LoVo (cell line): ENCODE measurements at places on chromosomes 5 and 9.

GRCh38 chr9:15018096-15018637 lies 107.9 kb upstream of the FREM1 start:
- no peak for DNase-seq

GRCh38 chr9:19931098-19931890 lies 142.5 kb upstream of the SLC24A2 start:
- DNase-seq = no peak

GRCh38 chr9:128420651-128421481 lies at the start of gene CERCAM:
Gene CERCAM, plus strand, starts transcription at chr9:128420857. Its CDS starts 21 bp downstream, at chr9:128420878.
- DNase-seq = peak; percentile 66

GRCh38 chr9:125241863-125242739 lies 958 bp upstream of the HSPA5 start:
- DNase-seq = no peak

GRCh38 chr9:96149533-96150280 lies 152.3 kb downstream of the HSD17B3 start:
- DNase-seq = no peak

- no peak for DNase-seq
Observed at GRCh38 chr5:175773534-175774070, 97.8 kb upstream of the CPLX2 start.

DNA sequence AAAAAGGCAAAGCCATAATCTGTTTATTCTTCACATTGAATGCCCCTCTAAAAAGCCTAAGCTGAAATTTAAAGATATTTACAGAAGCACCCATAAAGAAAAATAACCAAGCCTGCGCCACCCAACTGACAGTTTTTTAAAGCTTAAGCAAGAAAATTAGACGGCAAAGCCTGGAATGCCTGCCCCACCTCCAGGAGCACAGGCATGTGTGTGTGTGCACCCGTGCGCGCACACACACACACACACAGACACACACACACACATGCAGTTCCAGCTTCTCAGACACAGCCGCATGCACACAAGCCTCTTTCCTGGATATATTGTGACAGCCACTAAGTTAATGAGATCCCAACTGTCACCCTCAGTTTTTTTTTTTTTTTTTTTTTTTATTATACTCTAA lies 88.2 kb downstream of the FRMD3 start:
- DNase-seq = no peak

- DNase-seq = no peak
Observed at GRCh38 chr5:51398875-51399642, 15.8 kb downstream of the ISL1 start.

DNA sequence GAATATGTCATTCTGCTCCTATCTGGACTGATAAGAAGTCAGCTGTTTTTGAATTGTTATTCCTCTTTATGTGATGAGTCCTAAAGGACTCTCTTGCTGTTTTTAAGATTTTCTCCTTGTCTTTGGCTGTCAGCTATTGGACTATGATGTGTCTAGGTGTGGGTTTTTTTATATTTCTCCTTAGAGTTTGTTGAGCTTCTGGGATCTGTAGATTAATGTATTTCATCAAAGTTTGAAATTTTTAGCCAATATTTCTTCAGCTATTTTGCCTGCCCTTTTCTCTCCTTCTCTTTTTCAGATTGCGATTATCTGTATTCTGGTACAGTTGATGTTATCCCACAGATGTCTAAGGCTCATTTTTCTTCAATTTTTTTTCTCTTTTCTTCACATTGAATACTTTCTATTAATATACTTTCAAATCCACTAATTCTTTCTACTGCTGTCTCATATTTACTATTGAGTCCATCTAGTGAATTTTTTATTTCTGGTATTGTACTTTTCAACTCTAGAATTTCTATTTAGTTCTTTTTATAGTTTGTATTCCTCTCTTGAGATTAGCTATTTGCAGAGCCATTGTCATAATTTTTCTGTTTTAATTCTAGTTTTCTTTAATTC lies 31.1 kb downstream of the RPS23 start:
- no peak for DNase-seq

DNA sequence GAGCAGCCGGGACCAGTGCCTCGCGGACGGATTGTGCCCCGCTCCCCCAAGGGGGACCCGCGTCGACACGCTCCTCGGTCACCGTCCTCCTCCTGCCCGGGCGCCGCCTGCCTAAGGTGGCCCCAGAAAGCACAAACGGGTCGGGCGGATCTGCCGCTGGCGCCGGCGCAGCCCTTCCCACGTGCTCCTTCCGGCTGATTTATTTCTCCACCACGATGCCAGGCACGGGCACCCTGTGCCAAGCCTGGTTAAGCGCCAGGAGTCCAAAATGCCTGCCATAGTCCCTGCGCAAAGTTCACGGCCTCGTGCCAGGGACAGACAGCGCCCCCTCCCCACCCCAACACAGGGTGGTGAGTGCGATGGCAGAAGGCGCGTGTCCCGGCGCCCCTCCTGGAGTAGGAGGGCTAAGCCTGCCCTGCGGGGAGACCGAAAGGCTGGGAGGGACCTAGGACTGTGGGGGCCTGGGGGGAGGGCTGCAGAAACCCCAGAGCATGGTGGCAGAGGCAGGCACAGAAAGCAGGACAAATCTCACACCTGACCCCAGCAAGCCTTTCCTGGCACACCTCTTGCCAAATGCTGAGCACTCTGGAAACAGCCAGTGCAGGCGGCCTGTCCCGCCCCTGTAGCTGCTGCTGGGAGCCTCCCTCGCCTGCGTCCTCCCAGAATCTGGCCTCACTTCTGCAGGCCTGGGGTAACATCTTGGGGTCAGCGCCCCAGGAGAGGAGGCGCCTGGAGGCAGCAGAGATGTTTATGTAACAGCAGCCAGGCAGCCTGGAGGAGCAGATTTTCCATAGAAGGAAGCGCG lies 1.1 kb upstream of the NOTCH1 start:
- peak; percentile 47 for DNase-seq

DNA sequence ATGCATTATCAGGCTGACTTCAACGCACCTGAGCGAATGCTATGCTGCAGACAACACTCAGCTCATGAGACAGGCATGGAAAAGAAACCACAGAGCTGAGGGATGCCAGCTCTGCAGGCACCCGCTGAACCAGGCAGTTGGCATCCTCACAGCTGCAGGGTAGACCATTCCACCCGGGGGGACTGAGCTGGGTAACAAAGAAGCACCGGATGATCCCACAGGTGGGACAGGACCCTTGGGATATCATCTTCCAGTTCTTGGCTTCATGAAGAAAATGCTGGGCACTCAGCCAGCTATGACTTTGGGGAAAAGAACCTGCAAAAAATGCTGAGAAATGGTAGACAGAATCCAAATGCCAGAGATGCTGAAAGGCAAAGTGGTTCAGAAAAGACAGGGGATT lies 9.6 kb downstream of the EPB41L4B start:
- DNase-seq = no peak

- DNase-seq = no peak
Observed at GRCh38 chr5:79686799-79687198, 2.8 kb upstream of the CMYA5 start.

DNA sequence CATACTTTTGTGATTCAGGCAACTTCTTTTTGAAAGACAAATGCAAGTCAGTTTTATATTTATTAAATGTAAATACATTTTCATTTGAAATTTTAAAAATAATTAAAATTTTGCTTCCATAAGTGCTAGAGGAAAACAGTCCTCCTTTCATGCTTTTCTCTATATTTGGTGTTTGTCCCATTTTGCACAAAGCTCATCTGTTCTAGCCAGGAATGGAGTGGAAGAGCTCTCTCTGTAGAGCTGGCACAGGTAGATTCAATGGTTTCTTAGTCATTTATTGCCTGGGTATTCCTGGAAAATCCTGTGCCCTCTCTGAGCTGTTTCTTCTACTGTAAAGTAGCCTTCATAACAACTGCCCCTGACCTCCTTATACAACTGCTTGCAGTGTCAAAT lies 267.6 kb upstream of the HAPLN1 start:
- DNase-seq = no peak

- no peak for DNase-seq
Observed at GRCh38 chr9:127720031-127720864, 4.4 kb downstream of the TTC16 start.

DNA sequence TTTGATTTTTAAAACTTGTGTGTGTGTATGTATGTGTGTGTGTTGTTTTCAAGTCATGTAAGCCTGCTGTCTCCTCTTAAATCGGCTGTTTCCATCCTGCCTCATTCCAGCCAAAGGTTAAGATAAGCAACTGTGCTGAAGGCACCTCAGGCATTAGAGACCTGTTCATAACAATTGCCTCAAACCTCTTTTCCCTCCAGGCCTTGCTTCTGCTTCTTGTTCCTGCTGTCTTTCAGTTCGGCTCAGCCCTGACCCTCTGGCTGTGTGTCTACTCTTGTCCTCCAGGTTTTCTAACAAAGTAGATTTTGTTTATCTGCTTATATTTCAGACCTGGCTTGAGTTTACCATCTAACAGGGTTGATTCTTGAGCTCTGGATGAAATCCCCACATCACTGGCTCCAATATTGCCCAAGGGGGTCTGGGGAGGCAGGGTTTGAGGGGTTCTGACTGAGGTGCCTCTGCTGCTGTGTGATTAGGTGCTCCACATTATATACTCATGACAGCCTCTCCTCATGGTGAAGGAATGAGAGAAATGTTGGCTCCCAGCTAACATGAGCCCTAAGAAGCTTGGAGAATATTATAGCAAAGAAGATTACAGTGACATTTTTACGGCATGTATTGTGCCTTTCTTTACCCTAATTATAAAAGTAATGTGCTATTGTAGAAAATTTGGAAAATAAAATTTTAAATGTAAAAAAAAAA lies 229.7 kb upstream of the PIK3R1 start:
- no peak for DNase-seq

DNA sequence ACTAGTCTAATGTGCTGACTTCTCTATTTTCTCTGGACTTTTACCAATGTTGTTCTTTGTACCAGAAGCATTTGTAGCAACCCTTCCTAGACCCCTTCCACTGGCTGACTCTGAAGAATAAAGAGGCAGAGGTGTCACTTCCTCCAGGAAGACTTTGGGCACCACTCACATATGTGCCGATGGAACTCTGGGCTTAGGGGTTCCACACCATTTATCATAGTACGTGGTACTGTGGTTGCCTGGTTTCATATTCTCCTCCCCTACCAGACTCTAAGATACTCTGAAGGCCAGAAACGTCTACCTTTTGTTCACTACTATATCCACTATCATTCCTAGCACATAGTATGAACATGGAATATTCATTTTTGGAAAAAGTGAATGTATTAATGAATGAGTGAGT lies 88.0 kb downstream of the BNC2 start:
- DNase-seq = no peak

DNA sequence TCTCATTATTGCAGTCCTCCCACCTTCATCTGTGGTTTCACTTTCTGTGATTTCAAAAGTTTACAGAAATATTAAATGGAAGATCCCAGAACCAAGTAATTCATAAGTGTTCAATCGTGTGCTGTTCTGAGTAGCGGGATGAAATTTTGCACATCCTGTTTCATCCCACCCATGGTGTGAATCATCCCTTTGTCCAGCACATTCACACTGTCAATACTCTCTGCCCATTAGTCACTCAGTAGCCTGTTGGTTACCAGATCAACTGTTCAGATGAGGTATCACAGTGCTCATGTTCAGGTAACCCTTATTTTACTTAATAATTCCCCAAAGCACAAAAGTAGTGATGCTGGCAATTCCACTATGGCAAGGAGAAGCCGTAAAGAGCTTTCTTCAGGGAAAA lies 26.8 kb downstream of the FAM81B start:
- no peak for DNase-seq

- no peak for DNase-seq
Observed at GRCh38 chr5:856531-857425, 6.0 kb upstream of the ZDHHC11 start.

GRCh38 chr5:150235500-150235854 lies 45.6 kb downstream of the SLC6A7 start:
- no peak for DNase-seq

GRCh38 chr5:143636931-143637528 lies 174.9 kb upstream of the HMHB1 start:
- DNase-seq = peak; percentile 7

DNA sequence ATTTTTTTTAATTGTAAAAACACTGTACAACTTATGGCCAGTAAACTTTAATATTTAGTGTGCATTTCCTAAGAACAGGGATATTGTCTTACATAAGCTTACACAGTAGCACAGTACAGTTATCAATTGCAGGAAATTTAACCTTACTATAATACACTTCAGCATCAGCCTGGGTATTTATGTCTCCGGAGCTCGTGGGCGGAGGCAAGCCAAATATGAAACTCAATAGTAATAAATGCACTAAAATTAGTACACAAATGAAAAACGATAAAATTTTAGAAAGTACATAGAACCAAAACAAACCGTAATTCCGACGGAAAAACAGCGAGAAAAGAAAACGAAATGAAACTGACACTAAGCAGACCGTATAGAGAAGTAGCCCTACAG lies 91.2 kb downstream of the ANXA2R start:
- DNase-seq = no peak

- DNase-seq = no peak
Observed at GRCh38 chr5:171444582-171444981, 25.1 kb downstream of the FGF18 start.

DNA sequence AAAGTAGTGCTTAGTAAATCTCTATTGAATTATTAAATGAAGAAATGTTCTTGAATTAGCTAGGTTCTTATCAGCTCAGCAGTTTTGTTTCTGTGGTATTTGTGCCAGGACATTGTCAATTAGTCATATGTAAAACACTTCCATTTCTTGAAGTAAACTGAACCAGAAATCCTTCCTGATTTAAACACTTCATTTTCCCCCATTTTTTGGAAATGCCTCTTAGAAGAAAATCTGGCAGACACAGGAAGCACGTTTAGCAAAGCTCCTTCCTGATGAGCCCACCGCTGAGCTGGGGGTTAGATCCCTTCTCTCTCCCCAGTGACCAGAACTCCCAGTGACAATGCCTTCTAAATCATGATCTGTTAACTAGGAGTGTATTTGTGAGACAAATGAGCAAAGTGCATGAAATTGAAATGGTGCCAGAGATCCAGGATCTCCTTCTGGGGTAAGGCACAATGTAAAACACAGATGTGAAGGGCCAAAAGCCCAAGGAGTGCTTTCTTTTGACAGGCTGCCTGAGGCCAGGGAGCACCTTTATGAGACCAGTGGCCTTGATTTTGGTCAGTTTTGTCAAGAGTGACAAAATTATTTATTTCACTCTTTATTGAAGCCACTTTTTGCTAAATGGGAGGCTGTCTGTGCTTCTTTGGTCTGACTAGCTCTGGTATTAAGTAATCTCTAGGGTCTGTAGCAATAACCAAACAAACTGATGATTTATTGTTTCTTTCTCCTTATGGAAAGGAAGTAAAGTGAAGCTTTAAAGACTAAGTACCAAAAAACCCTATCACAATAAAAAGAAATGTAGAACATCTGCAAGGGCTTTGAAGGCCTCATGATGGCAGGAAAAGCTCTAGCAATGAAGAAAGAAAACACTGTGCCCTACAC lies 25.5 kb upstream of the RUSC2 start:
- DNase-seq = no peak
